ENCODE measurements at places on chromosomes 13 and 19. TPM values are rescaled to one million over a fixed set of nuclear protein-coding genes. Genes with fewer than 3 reads are reported as not detected.
A peak's percentile ranks its signal among the peaks of the same experiment; 100 is the strongest.

Gene GAS6
- total RNA-seq, result 1.3 TPM

Gene MCEMP1
- total RNA-seq, result not detected

Gene GNG7
- 35.4 TPM for total RNA-seq

Gene ANGPTL8
- not detected for total RNA-seq

GRCh38 chr13:28626266-28626665, 32.7 kb upstream of the POMP start:
- H3K36me3 ChIP-seq, result no peaks in the 10 kb centered on the region
- H3K4me3 ChIP-seq, result no peak overlapping the region
- H3K4me1 ChIP-seq, result peaks cover 7% of the 10 kb centered on the region
- no peaks in the 10 kb centered on the region for H3K27me3 ChIP-seq
- H3K27ac ChIP-seq, result no peak overlapping the region

GRCh38 chr13:57056601-57057180, 84.0 kb upstream of the PRR20A start:
- no peaks in the 10 kb centered on the region for H3K36me3 ChIP-seq
- no peaks in the 10 kb centered on the region for H3K4me1 ChIP-seq
- H3K27me3 ChIP-seq, result no peaks in the 10 kb centered on the region

DNA sequence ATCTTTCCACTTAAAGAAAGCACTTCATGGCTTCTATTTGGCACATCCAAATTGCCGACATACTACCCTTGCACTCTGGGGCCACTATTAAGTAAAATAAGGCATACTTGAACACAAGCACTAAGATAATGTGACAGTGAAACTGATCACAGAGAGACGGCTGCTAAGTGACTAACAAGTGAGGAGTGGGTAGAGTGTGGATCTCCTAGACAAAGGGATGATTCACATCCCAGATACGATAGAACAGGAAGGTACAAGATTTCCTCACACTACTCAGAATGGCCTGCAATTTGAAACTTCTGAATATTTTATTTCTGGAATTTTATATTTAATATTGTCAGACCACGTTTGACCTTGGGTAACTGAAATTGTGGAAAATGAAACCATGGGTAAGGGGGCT, 1721.8 kb upstream of the SPRY2 start:
- no peak overlapping the region for H3K27ac ChIP-seq
- DNase-seq, result no peak
- H3K4me1 ChIP-seq, result no peaks in the 10 kb centered on the region
- no peaks in the 10 kb centered on the region for H3K27me3 ChIP-seq
- no peaks in the 10 kb centered on the region for H3K36me3 ChIP-seq

- peaks cover 24% of the 10 kb centered on the region for H3K36me3 ChIP-seq
- H3K4me1 ChIP-seq, result peaks cover 36% of the 10 kb centered on the region
- peak overlapping the region; percentile 90 for H3K27ac ChIP-seq
- DNase-seq, result no peak
- H3K4me3 ChIP-seq, result peak overlapping the region; percentile 86
Observed at GRCh38 chr19:7636317-7636690, 606 bp upstream of the STXBP2 start.

DNA sequence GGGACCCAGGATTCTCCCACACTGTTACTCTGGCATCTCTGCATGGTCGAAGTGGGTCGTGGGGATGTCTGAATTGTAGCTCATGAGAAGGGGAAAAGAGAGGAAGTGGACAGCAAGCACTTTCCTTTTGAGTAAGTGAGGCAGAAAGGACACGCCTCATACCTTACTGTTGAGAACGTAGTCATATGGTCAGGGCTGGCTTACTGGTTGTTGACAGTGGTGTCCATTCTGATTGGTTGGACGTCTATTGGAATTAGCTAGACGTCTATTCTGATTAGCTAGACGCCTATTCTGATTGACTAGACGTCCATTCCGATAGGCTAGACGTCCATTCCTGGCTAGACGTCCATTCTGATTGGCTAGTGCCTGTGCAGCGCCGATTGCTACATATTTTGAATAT, 12.4 kb downstream of the GRIN2D start:
- no peak overlapping the region for H3K27ac ChIP-seq
- no peaks in the 10 kb centered on the region for H3K36me3 ChIP-seq
- peaks cover 25% of the 10 kb centered on the region for H3K27me3 ChIP-seq
- no peak overlapping the region for H3K4me3 ChIP-seq
- peaks cover 6% of the 10 kb centered on the region for H3K4me1 ChIP-seq

GRCh38 chr19:7507884-7508283, 8.0 kb upstream of the ZNF358 start:
- no peak overlapping the region for H3K4me3 ChIP-seq
- peaks cover 14% of the 10 kb centered on the region for H3K4me1 ChIP-seq
- H3K27me3 ChIP-seq, result peaks cover 21% of the 10 kb centered on the region
- no peak overlapping the region for H3K27ac ChIP-seq
- no peak for DNase-seq

- H3K27ac ChIP-seq, result no peak overlapping the region
- H3K27me3 ChIP-seq, result no peaks in the 10 kb centered on the region
- no peak overlapping the region for H3K4me3 ChIP-seq
- no peaks in the 10 kb centered on the region for H3K4me1 ChIP-seq
- peaks cover 59% of the 10 kb centered on the region for H3K36me3 ChIP-seq
- DNase-seq, result no peak
Observed at GRCh38 chr19:53172889-53173288, 14.0 kb upstream of the ZNF347 start.

- no peaks in the 10 kb centered on the region for H3K36me3 ChIP-seq
- no peak overlapping the region for H3K27ac ChIP-seq
- no peaks in the 10 kb centered on the region for H3K4me1 ChIP-seq
Observed at GRCh38 chr19:5850189-5850588, 1.1 kb downstream of the FUT3 start.

DNA sequence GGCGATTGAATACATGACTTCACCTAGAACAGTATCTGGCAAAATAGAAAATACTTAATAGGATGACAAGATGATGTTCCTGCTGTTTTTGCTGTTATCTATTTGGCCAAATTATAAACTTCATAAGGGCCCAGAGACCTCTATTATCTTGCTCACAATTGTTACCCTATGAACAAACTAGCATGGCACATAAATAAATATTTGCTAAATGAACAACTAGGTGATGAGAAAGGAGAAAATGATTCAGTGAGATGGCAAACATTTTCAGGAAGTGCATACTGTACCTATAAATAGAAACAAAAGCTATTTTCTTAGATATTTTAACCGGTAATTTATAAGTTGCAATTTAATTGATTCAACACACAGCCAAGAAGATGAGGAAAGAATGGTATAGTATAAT, 78.4 kb downstream of the FAM216B start:
- no peaks in the 10 kb centered on the region for H3K36me3 ChIP-seq

DNA sequence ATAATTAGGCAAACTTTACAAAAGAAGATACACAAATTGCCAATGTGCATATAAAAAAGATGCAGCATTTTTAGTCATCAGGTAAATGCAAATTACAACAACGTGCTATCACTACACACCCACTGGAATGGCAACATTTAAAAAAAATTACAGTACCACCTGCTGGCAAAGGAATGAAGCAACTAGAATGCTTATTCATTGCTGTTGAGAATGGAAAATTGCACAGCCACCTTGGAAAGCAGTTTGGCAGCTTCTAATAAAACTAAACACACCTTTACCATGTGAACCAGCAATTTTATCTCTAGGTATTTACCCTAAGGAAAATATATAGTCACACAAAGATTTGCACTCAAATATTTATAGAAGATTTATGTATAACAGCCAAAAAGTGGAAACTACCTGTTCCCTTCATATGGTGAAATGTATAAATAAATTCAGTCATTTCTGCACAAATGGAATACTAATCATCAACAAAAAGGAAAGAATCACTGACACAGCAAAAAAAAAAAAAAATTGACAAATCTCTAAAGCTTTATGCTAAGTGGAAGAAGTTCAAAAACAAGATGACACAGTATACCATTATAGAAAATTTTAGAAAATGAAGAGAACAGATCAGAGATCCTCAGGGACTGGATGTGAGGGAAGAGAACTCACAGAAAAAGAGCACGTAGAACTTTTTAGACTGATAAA, 30.3 kb downstream of the OXGR1 start:
- DNase-seq, result no peak
- H3K4me3 ChIP-seq, result no peak overlapping the region
- H3K4me1 ChIP-seq, result no peaks in the 10 kb centered on the region
- H3K27ac ChIP-seq, result no peak overlapping the region
- no peaks in the 10 kb centered on the region for H3K36me3 ChIP-seq

- no peak overlapping the region for H3K4me3 ChIP-seq
- H3K36me3 ChIP-seq, result no peaks in the 10 kb centered on the region
- no peak overlapping the region for H3K27ac ChIP-seq
- peak; percentile 27 for DNase-seq
- peaks cover 25% of the 10 kb centered on the region for H3K27me3 ChIP-seq
Observed at GRCh38 chr19:38213911-38214625, 10.0 kb downstream of the DPF1 start.

DNA sequence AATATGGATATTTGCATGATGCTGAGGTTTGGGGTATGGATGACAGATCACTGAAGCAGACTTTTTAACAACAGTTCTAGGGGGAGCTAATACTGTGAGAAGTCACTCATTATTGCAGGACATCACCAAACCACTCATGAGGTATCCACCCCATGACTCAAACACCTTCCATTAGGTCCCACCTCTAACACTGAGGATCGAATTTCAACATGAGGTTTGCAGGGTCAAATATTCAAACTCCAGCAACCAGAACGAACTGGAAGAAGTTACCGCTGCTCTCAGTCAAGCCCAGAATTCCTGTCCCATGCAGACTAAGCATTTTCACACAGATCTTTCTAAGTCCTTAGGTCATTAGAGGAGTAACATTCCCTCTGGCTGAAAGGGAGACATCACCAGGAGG, 758.9 kb downstream of the UQCRFS1 start:
- no peaks in the 10 kb centered on the region for H3K36me3 ChIP-seq
- H3K27me3 ChIP-seq, result no peaks in the 10 kb centered on the region
- no peak overlapping the region for H3K27ac ChIP-seq
- H3K4me1 ChIP-seq, result no peaks in the 10 kb centered on the region
- H3K4me3 ChIP-seq, result no peak overlapping the region
